ENCODE measurements at places on chromosomes 2 and 18.

DNA sequence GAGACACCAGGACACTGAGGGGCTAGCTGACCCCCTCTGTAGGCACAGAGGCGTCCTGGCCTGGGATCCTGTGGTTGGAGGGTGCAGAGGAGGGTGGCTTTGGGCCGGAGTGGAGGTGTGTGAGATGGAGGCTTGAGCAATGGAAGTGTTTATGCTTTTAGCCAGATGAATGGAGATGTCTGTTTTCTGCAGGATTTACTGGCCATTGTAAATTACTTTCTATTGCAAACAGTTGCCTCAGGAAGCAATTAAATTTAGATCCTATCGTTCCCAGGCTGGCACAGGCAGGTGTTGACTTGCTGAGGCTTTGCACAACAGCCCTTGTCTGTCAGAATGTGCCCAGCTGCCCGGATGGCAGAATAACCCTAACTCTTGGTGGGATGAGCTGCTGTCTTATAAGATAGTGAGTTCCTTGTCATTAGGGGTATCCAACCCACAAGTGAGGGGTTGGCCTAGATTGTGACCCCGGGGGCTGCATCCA lies 1.8 kb upstream of the ARID5A start:
- no peak for DNase-seq
- no peak overlapping the region for H3K4me3 ChIP-seq
- no peaks in the 10 kb centered on the region for H3K27me3 ChIP-seq

- no peak overlapping the region for H3K27ac ChIP-seq
- peaks cover 33% of the 10 kb centered on the region for H3K4me1 ChIP-seq
- peaks cover 7% of the 10 kb centered on the region for H3K36me3 ChIP-seq
- H3K4me3 ChIP-seq: no peak overlapping the region
- DNase-seq: no peak
Measured at GRCh38 chr2:111207851-111208250, 87.1 kb downstream of the BCL2L11 start.

DNA sequence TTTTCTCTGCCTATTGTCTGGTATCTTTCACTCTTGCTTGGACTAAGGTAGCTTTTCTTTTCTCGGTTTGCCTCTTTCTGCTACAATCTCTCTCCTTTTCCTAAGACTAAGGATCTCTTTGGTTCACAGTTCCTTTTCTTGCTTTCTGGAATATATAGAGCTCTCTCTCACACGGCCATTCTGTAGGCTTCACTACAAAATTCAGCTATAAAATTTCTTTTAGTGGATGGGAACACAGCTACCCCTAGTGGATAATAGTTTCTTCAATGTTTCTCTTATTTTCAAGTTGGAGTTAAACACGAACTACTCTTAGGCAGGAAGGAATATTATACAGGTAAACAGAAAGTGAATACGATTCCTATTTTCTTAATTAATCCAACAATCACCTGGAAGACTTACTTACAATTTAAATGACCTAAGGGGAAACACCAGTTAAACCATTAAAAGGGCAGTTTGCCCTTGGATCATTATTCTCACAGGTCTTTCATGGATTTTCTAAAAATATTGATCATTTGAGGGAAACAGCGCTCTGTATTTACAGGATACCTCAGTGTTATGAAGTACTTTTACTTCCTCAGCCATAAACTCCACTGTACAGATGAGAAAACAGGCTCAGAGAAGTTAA lies 140.5 kb downstream of the LRP2 start:
- H3K4me1 ChIP-seq: no peaks in the 10 kb centered on the region
- DNase-seq: no peak
- H3K4me3 ChIP-seq: no peak overlapping the region
- H3K36me3 ChIP-seq: no peaks in the 10 kb centered on the region
- no peaks in the 10 kb centered on the region for H3K27me3 ChIP-seq

DNA sequence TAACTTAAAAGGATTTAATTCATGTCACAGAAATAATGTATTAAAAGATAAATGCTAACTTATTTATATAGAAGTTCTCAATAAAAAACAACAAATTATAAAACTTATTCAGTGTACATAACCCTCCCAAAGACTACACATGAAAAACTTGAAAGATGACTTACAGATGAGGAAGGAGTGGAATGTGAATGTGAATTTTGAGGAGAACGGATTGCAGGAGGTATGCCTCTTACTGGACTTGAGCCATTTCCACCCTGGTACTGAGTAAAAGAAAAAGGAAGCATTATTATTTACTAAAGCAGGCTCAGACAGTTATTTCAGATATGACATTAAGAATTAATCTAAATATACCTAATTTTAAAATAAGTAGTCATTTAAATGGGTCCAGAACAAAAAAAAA lies 104.4 kb downstream of the TLK1 start:
- H3K36me3 ChIP-seq: peaks cover 4% of the 10 kb centered on the region
- no peak for DNase-seq
- H3K4me3 ChIP-seq: no peak overlapping the region
- H3K27me3 ChIP-seq: no peaks in the 10 kb centered on the region
- no peaks in the 10 kb centered on the region for H3K4me1 ChIP-seq
- no peak overlapping the region for H3K27ac ChIP-seq

DNA sequence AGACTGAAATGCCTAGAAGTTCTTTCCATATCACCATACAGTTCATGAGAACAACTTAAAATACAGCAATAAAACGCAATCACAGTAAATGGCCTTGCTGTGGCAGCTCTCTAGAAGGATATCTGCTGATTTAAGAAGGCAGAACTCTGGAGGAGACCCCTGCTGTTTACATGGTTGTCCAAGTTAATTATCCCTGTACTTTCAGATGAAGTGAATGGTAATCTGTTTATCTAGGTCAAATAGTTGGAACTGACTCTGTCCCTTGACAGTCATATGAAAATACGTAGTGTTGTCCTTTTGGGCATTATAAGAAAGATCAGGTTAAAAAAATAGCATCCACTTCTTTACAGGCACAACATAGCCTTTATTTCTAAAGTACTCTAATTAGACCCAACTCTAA lies 115.6 kb downstream of the COLEC12 start:
- H3K27ac ChIP-seq: no peak overlapping the region
- no peaks in the 10 kb centered on the region for H3K36me3 ChIP-seq
- DNase-seq: no peak
- H3K27me3 ChIP-seq: peaks cover 29% of the 10 kb centered on the region
- H3K4me1 ChIP-seq: no peaks in the 10 kb centered on the region
- H3K4me3 ChIP-seq: no peak overlapping the region

DNA sequence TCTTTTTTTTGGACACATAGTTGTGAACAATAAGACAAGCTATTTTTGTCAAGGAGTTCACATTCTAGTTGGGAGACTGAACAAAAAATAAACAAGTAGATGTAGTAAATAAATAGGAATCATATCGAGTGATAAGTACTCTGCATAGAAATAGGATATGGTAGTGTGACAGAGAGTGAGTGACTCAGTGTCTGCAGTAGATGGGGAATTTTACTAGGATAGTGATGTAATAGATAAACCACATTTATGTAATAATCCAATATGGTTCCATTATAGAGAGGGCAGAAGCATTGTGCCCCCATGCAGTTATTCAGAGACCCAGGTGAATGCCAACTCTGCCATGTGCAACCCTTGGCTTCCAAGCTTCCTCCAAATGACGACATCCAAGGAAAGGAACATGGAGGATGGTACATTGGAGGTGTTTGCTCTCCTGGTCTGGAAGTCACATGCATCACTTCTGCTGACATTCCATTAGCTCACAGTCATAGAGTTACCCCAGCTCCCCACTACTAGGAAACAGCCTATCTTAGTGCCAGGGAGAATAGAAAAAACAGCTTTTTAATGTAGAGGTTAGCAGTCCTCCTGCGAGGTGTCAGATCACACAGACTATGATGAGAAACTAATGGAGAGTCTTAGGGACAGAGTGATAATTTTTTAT lies 595.4 kb downstream of the NYAP2 start:
- no peaks in the 10 kb centered on the region for H3K36me3 ChIP-seq
- DNase-seq: no peak
- H3K4me1 ChIP-seq: no peaks in the 10 kb centered on the region
- no peak overlapping the region for H3K27ac ChIP-seq
- peaks cover 7% of the 10 kb centered on the region for H3K27me3 ChIP-seq
- no peak overlapping the region for H3K4me3 ChIP-seq

GRCh38 chr2:52402128-52402527 lies 1365.5 kb upstream of the CHAC2 start:
- H3K4me1 ChIP-seq: no peaks in the 10 kb centered on the region
- H3K36me3 ChIP-seq: no peaks in the 10 kb centered on the region
- H3K27me3 ChIP-seq: no peaks in the 10 kb centered on the region
- H3K27ac ChIP-seq: no peak overlapping the region
- DNase-seq: no peak
- no peak overlapping the region for H3K4me3 ChIP-seq

Measured in activated T-cell treated with anti-CD3 and anti-CD28 coated beads, Interleukin-2, amount 50 U/mL, for 72 hours (primary cell).